ENCODE measurements at places on chromosomes 3 and 15. TPM values are rescaled to one million over a fixed set of nuclear protein-coding genes. Genes with fewer than 3 reads are reported as not detected.

DNA sequence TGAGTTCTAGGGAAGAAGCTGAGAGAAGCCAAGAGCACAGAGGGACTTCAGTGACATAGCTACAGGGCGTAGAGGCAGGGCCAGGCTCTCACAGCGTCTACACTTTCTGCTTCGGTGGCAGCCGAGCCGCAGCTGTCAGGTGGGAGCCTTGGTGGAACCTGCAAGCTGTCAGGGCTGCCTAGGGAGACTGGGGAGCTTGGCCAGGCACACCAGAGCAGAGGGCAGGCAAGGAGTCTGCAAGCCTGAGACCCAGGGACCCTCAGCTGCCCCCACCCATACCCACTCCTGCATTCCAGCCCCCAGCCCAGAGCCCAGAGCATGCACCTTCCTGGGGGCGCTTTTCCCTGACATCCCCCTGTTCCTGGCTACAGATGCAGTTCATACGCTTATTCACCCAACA is 13.4 kb upstream of the KLF15 start:
- no peak for DNase-seq

DNA sequence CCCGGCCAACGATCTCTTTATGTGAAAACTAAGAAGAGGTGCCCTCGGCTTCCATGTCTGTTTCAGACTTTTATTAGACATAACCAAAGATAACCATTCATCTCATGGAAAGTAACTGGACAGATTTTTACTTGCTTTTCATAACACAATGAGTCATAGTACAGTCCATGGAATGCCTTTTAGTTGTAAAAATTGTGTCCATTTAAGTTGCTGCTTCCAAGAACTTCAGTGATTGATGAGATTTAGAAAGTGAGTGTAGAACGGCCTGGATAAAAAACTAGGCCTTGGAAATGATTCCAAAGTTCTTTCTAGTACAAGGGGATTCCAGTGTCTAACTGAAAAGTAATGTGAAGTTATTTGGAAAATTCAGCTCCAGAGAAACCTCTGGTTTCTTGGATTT is 10.8 kb downstream of the EIF2AK4 start:
- no peak for DNase-seq

DNA sequence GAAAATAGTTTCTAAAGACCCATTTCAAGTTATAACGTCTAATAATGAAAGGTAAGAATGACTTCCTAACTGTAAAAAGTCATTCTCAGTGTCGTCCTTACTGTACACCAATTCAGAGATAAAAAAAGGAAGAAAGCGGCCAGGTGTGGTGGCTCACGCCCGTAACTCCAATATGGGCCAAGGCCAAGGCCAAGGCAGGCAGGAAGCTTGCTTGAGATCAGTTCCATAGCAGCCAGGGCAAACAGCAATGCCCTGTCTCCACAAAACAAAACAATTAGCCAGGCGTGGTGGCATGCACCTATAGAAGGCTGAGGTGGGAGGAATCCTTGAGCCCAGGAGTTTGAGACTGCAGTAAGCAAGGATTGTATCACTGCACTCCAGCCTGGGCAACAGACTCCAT is 31.9 kb downstream of the UBXN7 start:
- no peak for DNase-seq

DNA sequence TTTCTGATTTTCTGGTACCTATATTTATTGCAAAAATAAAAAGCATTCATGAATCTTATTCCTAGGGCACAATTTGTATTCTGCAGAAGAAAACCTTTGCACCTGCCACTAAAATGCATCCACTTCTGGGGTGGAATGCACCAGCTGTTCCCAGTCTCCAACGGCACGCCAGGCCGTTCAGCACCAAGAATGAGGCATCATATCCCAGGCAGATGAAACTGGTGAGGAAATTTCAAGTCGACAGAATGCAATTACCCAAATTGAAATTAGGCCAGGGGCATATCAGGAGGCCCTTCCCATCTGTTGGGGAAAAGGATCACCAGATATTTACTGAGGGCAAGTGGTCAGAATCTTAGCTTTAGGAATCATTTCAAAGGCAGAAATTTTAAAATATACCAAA is 13.6 kb upstream of the RBMS3 start:
- no peak for DNase-seq

GRCh38 chr3:139357899-139358298 is 14.1 kb downstream of the MRPS22 start:
- DNase-seq = no peak

DNA sequence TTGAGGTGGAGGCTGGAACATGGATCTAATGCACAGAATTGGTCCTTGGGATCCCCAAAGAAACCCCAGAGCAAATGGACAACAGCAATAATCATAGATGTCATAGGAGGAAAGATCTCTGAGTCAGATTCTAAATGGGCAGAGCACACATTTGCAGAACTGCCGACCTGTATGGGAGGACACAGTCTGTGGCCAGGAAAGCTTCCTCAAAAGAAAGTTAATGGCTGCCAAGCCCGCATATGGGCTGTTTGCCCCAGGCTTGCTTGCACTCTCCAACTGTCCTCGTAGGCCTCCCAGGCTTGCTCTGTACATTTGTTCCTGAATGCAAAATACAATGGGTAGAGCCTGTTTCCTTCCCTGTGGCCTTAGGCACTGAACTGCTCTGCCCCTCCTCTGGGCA is 102.0 kb upstream of the PLXNA1 start:
- DNase-seq = no peak

DNA sequence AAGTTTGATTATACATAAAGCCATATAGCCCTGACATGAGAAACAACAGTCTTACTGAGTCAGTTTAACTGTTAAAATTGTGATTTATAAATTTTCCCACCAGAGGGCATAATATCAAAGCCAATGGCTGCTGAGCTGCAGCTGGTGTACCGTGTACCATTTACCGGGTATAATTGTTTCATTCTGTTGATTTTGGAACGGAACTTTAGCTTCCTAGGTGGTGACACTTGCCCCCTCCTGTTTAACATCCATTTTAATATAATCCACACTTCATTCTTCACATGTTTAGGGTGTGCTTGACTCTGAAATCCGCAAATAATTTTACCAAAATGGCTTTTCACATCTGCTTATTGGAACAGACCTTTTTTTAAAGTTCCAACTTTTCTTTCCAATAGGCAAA is 72.8 kb downstream of the SLC9A9 start:
- no peak for DNase-seq

DNA sequence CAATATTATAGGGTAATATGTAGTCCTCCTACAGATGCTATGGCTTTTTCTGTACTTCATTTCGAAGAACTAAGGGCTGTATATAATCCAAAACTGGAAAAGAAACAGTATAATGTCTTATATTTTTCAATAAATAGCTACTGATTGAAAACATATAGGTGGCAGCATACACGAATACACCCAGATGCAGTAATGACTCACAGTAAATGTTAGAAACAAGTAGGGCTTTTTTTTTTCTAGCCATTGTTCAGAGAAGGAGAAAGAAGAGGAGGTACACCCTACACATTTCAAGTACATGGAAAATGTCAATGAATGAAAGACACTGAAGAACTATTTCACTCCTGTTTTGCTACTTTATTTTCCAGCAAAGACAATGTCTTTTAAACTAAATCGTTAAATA is 9.4 kb downstream of the DAZL start:
- no peak for DNase-seq

RPL22L1 gene
- 19.4 TPM for total RNA-seq

Data from left cardiac atrium (tissue), 4 donors.